NCI-H1694 treated with DMSO at 0.1 percent for 48 hours (cell line): ENCODE measurements at places on chromosomes 5 and 9.

DNA sequence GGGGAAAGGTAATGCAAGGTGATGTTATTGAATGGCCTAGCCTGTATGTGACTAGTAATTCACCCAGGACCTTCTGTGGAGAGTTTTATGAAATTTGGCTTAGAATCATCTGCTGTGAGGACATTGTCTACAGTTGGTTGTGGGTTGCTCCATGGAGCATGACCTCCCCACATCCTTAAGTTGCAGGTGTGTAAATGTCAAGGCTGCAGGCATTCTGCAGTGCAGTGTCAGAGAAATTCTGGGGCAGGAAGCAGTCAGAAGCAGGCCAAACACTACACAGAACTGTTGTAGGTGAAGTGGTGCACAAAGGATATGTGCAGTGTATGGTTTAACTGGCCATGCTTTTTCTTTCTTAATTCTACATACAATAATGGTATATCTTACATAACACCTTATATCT, 588.3 kb downstream of the EBF1 start:
- DNase-seq: no peak

GRCh38 chr9:127796852-127797370, 5.8 kb upstream of the FPGS start:
- DNase-seq: no peak

DNA sequence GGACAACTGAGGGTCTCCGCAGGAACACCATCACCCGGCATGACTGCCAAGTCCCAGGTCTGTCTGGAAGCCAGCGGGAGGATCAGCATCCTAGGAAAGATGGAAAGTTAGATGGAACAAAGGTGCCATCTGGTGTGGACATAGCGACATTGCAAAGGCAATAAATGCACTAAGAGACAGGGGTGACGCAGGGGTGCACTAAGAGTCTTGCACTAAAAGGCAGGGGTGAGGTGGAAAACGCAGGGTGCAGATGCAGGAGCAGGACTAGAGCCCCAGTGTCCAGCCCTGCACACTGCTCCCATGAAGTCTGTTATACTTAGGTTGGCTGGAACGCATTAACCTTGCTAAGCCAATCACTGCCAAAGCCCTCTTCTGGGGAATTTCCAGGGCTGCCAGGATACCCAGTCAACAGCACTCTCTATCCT, 15.5 kb downstream of the ATOX1 start:
- DNase-seq: peak; percentile 64

DNA sequence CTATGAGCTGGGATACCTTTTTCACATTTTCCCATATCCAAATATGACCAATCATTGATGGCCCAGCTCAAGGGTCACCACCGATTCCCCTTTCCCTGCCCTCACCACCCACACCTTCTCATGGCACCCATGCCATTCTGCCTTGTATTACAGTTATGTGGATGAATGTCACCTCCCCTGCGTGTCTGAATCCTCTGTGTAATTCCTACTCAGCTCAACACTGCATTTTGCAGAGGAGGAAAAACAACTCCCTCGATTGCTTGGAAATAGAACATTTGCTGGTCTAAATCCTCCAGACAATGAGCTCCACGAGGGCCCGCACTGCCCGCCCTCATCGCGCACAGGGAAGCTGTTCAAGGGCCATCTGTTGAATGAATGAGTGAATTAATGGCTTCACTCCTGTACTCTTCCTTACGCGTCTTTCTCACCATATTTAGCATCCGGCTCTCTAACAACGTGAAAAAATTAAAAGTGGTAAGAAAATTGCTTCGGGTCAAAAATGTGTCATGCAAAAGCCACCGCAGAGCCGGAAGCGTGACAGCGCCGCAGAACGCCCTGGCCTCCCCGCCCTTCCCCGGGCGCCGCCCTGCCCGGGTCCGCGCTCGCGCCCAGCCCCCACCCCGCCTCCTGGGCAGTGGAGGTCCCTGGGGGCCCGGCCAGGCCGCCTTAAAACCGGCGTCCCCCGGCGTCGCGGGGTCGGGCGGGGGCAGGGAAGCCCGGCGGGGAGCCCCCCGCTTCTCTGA, 704 bp downstream of the SUSD1 start:
- DNase-seq: peak; percentile 16

DNA sequence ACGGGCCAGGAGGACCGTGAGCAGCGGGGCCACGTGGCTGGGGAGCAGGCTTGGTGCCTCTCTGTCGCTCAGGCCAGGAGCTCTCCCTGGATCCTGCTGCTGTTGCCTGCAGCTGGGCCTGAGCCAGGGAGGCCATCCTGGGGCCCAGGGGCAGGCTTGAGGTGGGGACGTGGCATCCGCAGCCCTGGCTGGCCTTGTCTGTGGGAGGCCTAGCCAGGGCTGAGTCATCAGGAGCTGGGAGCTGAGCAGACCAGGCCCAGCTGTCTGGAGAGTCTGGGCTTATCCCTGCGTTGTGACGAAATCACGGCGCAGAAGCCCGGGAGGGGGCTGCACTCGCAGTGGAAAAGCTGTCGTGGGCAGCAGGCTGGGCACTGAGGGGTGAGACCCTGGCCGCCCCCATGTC, 138.8 kb upstream of the COL5A1 start:
- no peak for DNase-seq

- DNase-seq: peak; percentile 68
Measured at GRCh38 chr9:21326526-21327139, 8.6 kb downstream of the KLHL9 start.
